ENCODE measurements at places on chromosomes 2 and 18.

- no peak for DNase-seq
Observed at GRCh38 chr2:20838016-20838415, 15.1 kb upstream of the LDAH start.

- DNase-seq = no peak
Observed at GRCh38 chr2:3176071-3176868, 201.3 kb downstream of the EIPR1 start.

- no peak for DNase-seq
Observed at GRCh38 chr2:141767691-141768090, 363.1 kb downstream of the LRP1B start.

- DNase-seq = no peak
Observed at GRCh38 chr2:71618327-71619113, 165.2 kb downstream of the DYSF start.

- DNase-seq = no peak
Observed at GRCh38 chr2:2640818-2641217, 309.7 kb upstream of the MYT1L start.

GRCh38 chr2:162069267-162069903 lies 4.6 kb downstream of the DPP4 start:
- no peak for DNase-seq

GRCh38 chr2:116250376-116250775 lies 1564.1 kb upstream of the DDX18 start:
- no peak for DNase-seq

- peak; percentile 64 for DNase-seq
Observed at GRCh38 chr2:137947728-137948336, 16.4 kb upstream of the HNMT start.

GRCh38 chr2:13335862-13336535 lies 619.3 kb downstream of the TRIB2 start:
- DNase-seq = no peak

- DNase-seq = no peak
Observed at GRCh38 chr2:64932116-64932370, 57.2 kb upstream of the SLC1A4 start.

- no peak for DNase-seq
Observed at GRCh38 chr2:161324876-161325275, 16.7 kb downstream of the PSMD14 start.

DNA sequence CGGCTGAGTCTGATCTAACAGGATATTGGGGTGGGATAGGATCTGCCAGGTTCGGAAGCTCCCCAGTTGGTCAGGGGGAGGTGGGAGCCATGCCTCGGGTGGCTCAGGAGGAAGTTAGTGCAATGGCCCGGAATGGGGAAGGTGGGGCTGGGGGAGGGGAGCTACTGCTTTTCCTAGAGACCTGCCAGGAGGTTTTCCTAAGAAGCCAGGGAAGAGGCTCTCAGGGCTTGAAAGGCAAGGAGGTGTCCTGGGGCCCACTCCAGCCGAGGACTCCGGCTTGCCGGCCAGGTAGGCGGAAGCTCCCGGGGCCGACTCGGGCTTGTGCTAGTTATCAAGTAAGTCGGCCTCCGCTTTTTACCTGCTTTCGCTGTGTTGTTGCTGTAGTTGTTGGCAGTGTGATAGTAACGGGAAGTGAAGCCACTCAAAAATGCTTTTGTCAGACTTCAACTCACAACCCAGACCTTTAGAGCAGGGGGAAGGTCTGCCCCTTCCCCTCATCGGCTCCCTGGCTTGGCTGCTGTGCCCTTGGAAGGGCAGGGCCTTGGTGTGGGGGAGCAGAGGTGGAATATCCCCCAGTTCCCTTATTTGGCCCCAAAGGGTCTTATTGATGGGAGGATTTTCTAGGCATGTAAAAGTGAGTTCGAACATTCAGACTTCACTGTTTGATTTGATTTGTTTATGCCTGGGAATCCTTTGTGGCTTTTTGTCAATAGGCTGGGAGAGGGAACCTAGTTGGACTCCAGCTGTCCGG lies 5.4 kb downstream of the GDF7 start:
- no peak for DNase-seq

DNA sequence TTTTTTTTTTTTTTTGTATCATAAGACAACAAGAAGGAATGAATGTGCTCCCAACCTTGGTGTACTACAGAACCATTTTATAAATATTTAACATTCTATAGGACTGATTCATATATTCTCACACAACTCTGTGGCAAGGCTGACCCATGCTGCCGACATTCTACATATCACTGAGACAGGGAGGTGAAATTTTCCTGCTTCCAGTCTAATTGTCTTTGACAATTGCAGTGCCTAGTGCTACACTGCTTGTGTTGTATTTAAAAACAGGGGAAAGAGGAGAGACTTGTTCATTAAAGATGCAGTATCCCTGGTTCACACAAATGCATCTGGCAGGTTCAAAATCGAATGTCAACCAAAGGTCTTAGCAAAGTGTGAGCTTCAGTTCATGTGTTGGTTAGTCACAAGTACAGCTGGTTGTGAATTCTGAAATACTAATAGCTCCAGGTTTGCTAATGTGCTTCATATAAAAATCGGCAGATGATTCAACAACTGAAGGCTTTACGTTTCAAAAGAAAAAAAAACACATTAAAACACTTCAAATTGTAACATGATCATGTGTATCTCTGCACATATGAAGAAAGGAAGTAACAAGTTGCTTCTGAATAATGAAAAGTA lies 130.8 kb downstream of the FIGN start:
- DNase-seq = peak; percentile 87

DNA sequence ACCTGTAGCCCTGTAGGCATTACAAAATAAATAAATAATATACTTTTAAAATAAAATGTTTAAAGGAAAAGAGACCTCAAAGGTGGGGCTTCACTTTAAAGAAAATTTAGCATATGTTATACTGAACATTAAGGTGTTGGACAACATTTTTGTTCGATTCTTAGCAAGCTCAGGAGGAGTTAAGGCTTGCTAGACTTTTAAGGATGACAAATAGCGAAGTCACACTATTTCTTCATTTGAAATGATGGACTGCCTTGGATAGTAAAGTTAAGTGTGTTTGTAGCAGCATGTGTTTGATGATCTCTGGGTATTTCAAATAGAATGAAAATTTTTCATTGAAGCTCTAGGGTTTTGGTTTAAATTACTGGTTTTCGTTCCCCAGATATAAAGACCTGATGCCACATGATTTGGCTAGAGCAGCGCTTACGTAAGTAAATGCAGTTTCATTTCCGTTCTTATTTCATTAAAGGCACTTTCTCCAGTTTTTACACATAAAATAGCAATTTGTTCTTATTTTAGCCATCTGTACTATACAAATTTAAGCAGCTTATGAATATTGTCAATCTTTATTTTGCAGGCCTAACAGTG lies 24.9 kb downstream of the HADHB start:
- no peak for DNase-seq

GRCh38 chr18:11258039-11258610 lies 108.8 kb upstream of the PIEZO2 start:
- peak; percentile 81 for DNase-seq

DNA sequence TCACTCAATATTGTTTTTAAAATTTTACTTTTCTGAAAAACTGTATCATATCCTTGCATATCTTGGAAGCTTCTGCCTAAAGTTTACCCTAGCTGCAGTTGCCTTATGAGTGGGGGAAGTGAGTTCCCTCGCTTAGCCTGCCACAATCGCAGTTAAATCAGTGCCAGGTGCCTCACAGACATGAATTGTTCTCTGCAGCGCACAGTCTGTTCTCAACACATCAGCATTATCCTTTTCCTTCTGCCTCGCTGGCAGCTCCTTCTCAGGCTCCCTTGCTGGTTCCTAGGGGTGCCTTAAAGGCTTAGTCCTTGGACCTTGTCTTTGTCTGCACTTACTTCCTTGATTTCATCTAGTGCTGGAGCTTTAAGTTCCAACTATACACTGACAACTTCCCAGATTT lies 132.8 kb downstream of the TTC27 start:
- DNase-seq = no peak

DNA sequence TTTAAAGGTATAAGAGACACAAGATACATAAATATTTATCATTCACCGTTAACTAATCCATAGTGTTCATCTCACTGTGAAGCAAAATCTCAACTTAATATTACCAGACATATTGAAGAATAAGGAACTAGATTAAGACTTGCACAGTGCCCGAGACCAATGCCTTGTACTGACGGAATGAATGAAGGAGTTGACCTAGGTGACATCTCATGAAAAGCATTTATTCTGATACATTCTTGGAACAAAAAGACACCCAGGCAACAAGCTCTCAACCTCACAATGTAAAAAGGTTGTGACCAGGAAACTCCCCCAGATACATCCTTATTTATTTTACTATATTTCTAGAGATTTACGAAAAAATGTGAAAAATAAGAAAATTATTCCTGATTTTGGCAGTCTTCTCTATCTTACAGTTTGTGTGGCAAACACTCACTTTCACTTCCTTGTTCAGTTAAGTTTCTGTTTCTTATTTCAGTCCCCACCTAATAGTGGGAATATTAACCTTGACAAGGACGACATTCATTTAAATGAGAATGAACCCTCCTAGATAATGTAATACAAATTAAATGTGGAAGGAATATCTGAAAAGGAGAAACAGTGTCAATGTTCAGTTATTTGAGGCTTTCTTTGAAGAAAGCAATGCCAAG lies 28.4 kb downstream of the M1AP start:
- no peak for DNase-seq

DNA sequence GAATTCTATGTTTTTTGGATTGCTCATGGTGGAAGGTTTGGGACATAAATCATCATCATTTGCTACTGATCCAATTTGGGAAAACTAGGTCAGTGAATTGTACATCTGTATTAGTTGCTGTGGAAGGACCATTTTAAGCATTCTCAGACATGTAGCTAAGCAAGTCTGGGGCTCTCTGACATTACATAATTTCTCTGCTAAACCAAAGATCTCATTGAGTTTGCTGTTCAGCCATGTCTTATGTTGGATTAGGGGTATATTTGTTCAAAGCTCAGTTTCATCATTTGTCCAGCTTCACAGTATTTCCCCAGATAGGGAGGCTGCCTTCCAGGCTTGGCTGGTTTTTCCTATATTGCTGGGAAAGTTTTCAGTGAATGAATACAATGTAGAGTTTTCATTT lies 399.7 kb downstream of the MTX2 start:
- no peak for DNase-seq

DNA sequence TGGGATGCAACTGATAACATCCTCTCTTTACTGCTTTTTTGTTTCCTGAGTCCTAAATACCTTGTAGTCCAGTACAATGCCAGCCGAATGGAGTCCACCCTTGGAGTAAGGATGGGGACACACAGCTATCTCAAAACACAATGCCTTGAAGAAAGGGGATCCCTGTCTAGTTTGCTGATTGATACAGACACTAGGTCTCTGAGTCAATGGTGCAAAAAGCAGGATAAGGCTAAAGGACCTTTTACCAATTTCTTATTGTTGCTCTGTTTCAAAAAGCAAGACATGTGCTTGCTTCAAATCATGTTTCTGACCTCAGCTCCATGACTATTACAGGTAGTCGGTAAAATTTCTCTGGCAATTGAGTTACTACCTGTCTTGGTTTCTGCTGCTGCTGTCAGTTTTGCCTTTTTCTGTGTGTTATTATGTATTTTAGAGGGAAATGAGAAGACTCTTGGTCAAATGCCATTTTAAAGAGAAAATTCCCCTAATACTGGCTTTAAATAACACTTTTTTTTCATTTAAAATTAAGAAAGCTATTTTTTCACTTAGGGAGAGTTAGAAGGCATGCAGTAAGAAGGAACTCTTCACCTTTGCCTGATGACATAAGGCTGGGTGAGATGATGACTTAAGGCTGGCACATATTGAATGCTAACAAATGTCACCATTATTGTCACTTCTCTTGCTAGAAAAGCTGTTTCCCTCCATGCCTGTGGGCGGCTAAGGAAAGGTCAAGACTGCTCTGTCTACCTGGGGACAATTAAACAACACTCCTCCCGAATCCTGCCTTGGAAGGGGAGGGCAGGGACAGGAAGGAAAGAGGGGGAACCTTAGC lies 4.9 kb upstream of the FIGLA start:
- no peak for DNase-seq

GRCh38 chr2:31987454-31988220 lies 23.2 kb downstream of the MEMO1 start:
- peak; percentile 62 for DNase-seq

- no peak for DNase-seq
Observed at GRCh38 chr2:68917034-68917718, 35.5 kb downstream of the GKN2 start.

DNA sequence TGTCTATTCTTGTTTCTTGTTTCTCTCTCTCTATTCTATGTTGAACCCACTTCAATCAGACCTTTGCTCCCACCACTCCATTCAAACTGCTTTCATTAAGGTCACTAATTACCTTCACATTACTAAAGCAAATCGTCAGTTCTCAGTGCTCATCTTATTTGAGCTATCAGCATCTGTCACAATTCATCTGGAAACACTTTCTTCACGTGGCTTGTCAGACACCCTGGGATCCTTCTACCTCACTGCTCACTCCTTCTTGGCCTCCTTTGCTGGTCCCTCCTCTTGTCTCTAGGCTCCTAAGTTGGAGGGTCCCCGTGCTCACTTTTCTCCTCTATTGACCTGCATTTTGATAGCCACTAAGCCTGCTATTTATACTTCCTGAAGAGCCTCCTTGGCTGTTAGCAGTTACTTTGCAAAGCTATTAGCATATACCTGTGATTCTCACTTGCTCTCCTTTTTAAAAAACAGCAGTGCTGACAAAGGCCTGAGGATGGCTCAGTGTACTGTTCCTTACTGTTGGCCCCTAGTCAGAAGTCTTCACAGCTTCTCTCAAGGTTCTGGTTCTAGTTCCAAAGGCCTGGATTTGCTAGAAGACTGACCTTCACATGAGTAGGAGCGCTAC lies 80.2 kb downstream of the PLEKHM3 start:
- DNase-seq = no peak

DNA sequence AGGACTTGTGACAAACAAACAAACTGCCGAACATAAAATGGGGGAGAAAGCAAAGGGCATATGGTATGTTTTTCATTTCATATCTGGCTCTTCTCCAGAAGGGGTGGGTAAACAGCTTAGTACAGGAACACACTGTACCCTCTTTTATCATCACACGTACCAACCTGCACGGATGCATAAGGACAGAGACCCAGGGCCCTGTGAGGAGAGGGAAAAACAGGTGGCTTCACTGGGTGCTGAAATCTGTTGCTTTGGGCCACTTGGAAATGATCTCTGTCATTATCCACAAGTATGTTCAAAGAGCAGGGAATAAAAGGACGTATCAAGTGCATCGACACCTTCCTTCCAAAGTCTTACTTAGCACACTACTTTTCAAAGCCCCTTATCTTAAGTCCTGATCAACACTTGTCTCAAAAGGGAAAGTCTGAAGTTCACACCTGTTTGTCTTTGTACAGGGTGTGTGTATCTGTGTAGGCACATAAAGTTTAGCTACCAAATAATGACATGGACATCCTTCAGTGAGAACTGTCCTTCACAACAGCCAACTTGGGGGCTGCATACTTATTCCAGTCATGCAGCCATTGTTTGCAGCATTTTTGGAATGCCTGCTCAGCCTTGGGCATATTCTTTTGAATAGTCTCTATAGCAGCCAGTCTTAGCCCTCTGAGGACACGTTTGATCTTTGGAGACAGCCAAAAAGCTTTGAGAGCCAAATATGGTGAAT lies 60.6 kb downstream of the IRS1 start:
- no peak for DNase-seq

GRCh38 chr2:191931329-191931728 lies 84.4 kb upstream of the CAVIN2 start:
- no peak for DNase-seq

Data from fibroblast of skin of right quadriceps (primary cell).